SIG-M5 (cell line): ENCODE measurements at places on chromosomes 3 and 15.

DNA sequence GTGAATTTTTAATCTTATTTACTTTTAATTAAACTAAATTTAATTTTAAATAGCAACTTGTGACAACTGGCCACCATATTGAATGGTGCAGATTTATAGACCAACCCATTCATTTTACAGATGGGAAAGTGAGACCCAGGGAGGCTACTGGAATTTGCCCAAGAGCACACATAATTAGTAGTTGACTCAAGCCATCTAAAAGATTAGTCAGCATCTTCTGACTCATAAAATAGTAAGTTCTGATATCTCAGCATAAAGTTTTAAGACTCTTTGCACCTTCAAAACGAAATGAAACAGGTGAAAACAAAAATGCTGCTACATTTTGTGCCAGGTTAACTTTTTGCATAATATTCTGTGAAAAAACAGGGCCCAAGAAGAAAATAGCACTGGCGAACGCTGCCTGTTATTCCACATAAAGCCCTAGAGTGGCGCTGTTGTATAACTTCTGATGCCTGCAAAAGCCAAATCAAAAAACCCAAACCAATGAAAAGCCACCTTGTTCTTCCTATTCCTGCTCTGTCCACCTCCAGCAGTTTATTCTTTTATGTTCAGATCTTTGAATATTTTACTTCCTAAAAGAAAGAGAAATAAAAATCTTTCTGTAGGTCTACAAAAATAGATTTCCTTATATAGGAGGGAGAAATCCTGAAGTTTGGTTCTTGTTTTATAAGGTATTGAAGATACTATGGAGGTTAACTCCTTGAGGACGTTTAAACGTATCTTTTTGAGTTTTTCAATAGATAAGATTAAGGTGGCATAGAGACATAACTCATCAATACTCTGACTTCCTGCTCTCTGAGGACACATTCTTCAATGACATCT lies 62.8 kb downstream of the OTOL1 start:
- no peak for DNase-seq

DNA sequence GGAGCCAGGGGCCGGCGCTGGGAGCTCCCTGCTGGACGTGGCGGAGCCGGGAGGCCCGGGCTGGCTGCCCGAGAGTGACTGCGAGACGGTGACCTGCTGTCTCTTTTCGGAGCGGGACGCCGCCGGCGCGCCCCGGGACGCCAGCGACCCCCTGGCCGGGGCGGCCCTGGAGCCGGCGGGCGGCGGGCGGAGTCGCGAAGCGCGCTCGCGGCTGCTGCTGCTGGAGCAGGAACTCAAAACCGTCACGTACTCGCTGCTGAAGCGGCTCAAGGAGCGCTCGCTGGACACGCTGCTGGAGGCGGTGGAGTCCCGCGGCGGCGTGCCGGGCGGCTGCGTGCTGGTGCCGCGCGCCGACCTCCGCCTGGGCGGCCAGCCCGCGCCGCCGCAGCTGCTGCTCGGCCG lies 1.5 kb downstream of the SMAD6 start:
- no peak for DNase-seq

DNA sequence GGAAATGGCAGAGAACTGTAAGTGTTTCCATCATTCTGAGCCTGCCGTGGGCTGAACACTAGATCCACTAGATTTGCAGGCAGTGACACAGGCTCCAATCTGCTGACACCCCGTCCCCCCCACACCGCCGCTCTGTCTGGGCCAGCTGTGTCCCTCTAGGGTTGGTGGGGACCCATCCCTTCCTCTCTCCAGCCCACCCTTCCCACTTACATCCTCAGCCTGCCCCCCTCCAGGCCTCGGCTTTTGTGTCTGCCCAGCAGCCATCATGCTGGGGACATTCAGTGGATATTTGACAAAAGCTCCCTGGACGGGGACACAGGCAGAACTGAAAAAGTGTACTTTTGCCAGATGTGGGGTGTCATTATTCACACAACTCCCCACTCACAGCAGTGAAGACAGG lies 10.7 kb upstream of the LRRK1 start:
- DNase-seq = no peak

GRCh38 chr3:127065561-127066290 lies 82.8 kb downstream of the PLXNA1 start:
- DNase-seq = no peak

DNA sequence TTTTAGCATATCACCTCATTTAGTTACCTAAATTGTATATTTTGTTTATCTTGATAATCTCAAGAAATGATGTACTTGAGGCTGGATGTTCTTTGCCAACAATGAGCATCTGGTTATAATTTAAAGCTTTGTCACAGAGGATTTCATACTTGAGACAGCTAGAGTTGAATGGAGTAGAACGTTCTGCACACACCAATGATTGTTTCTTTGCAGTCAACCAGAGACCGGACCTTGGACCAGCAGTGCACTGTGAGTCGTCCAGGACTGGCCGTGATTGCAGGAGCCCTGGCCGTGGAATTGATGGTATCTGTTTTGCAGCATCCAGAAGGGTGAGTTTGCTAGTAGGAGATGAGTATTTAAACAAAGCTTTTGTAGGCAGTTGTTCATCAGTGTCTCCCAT lies 90.4 kb downstream of the ATG7 start:
- DNase-seq = no peak

- no peak for DNase-seq
Measured at GRCh38 chr3:136883967-136884720, 22.1 kb downstream of the NCK1 start.
